ENCODE measurements at places on chromosomes 5 and 9.

DNA sequence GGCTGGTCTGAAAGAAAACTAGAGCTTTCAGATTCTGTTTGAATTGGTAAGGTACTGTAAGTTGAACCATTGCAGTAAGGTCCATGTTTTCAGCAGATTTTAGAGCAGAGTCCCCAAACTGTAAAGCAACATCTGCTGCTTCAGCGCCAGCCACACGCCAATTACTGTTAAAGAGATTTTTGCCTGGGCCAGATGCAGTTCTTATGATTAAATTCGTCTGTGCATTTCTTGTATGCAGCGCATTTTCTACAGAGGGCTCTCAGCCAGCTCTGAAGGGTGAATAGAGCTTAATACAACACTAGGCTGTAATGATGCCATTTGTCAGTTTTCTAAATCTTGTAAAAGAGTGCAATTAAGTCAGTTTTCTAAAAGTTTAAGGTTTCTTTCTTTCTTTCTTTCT lies 246.3 kb downstream of the COX7C start:
- DNase-seq = no peak

GRCh38 chr5:160020964-160021363 lies 12.0 kb downstream of the TTC1 start:
- no peak for DNase-seq

- no peak for DNase-seq
These were observed 42.2 kb downstream of the NIPAL4 start for GRCh38 chr5:157502143-157502647.

DNA sequence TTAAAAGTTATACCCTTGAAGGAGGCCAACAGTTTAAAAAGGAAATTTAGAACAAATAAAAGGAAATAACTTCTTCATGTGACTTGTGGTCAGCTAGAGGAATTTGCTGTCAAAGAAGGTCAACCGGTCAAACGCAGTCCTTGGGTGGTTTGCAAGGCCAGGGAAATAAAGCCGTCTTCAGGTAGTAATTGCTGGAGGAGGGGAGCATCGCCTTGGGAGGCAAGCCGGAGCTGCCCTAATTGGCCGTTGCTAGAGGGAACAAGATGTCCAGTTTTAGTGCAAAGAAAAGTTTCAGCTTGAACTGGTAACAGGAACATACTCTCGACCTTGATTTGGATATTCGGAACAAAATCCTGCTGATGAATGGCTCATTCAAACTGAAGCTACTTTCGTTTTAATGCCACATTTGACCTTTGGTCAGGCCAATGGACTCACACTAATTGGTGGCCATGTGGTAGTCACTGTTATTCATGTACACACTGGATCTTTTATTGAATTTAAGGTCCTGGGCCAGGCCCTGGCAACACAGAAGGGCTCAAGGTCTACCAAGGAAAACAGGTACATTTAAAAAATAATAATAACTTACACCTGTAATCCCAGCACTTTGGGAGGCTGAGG lies 47.0 kb upstream of the MYO10 start:
- DNase-seq = no peak

DNA sequence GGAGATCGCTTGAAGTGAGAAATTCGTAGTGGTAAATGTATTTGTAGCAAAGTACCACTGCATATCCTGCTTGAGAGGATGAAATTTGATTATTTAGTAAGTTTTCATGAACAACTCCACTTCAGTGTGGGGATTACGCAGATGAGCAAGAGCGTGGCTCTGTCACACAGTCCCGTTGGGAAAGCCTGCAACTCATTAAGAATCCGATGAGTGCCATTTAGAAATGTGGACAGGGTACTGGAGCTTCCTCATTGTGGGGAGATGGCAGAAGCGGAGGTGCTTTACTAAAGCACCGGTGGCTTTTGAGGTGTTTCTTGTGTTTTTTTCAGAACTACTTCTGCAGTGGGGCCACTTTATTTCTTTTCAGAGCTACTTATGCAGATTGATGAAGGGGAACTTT lies 1.4 kb downstream of the TJP2 start:
- DNase-seq = no peak

- no peak for DNase-seq
These were observed 755.0 kb upstream of the ZNF608 start for GRCh38 chr5:125501396-125501795.

GRCh38 chr5:32964261-32964660 lies 253.1 kb downstream of the NPR3 start:
- DNase-seq = no peak

- peak; percentile 32 for DNase-seq
These were observed 289.5 kb upstream of the MPDZ start for GRCh38 chr9:13568841-13569601.

- DNase-seq = no peak
These were observed 42.4 kb downstream of the STRBP start for GRCh38 chr9:123225995-123226394.

GRCh38 chr9:119026120-119026519 lies 343.1 kb downstream of the BRINP1 start:
- no peak for DNase-seq

GRCh38 chr9:91882627-91883026 lies 67.4 kb downstream of the ROR2 start:
- no peak for DNase-seq

DNA sequence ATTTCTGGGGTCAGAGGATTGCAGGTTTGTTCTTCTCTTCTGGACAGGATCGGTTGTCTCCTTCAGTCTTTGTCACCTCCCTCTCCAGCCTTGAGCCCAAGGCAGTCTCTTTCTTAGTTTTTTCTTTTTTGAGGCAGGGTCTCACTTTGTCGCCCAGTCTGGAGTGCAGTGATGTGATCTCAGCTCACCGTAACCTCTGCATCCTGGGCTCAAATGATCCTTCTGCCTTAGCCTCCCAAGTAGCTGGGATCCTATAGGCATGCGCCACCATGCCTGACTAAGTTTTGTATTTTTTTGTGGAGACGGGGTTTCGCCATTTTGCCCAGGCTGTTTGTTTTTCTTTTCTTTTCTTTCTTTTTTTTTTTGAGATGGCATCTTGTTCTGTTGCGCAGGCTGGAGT lies 6.1 kb downstream of the PRRC2B start:
- no peak for DNase-seq

DNA sequence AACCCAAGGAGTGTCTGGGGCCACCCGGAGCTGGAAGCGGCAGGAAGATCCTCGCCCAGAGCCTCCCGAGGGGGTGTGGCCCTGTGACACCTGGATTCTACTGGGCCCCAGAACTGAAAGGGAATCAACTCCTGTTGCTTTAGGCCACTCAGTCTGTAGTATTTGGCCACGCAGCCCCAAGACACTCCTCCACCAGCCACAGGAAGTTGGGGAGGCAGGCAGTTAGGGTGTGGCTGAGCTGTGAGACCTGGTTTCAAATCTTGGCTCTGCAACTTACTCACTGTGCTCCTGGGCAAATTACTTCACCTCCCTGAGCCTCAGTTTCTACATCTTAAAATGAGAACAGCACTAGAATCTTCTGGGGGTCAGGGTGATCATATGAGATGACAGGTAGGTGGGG lies 119.8 kb upstream of the PPP1R26 start:
- no peak for DNase-seq

DNA sequence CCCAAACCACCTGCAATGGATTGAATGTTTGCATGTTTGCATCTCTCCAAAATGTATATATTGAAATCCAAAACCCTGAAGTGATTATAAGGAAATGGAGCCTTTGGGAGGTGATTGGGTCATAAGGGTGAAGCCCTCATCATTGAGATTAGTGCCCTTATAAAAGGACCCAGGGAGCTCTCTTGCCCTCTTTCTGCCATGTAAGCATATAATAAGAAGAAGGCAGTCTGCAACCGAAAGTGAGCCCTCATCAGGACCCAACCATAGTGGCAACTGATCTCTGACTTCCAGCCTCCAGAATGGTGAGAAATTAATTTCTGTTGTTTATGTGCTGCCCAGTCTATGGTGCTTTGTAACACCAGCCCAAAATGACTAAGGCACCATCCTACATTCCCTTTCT lies 115.7 kb upstream of the EFNA5 start:
- no peak for DNase-seq

GRCh38 chr5:42715785-42716184 lies 40.8 kb upstream of the CCDC152 start:
- DNase-seq = no peak

GRCh38 chr5:94745786-94746730 lies 127.6 kb downstream of the SLF1 start:
- no peak for DNase-seq

- no peak for DNase-seq
These were observed 156.6 kb upstream of the SPRY4 start for GRCh38 chr5:142481410-142481809.

- DNase-seq = peak; percentile 37
These were observed 113.7 kb downstream of the KLHL3 start for GRCh38 chr5:137621861-137622823.

All from cardiac muscle cell (in vitro differentiated cells and primary cell).